ENCODE measurements at places on chromosomes 7 and 10.

DNA sequence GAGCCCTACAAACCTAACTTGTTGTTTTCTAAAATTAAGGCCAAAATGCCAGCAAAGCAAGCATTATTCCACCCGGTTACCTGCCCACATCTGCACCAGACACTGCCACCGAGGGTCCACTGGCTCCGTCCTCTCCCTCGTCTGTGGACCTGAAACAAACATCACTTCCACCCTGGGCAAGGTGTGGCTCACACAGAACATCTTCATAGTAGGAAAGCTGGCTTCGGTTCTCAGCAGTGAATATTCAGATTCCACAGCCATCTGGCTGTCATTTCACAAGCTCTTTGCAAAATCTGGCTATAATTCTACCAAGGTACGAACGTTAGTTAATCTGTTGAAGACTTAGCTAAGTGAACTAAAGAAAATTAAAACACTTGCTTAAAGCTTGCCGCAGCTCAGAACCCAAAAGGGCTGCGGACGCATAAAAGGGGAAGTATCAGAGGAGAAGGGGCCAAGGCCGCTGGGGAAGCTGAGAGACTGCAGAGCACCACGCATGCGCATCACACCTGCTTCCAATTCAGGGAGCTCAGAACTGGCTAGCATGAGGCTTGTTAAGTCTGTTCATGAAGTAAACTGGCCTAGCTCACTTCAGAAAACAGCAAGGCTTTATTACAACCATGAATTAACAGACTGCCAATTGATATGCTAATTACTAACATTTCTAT lies 46.1 kb downstream of the PTPRN2 start:
- DNase-seq: no peak

DNA sequence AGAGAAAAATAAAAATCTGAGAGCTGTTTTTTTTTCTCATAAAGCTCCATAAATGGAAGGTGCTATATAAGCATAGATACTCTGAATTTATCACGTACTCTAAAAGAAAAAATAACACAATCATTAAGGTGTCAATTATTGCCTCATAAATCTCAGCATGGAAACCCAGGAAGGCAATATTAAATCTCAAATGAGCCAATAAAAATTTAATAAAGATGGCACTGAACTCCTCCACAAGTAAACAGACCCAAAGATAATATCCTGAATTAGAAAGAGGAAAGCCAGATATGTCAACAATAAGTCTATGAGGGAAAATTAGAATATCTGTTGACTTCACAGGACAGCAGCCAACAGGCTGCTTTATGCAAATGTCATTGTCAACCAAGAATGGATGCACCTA lies 66.5 kb downstream of the CDK6 start:
- no peak for DNase-seq

GRCh38 chr7:6165521-6166320 lies 106.7 kb downstream of the CYTH3 start:
- DNase-seq: no peak

DNA sequence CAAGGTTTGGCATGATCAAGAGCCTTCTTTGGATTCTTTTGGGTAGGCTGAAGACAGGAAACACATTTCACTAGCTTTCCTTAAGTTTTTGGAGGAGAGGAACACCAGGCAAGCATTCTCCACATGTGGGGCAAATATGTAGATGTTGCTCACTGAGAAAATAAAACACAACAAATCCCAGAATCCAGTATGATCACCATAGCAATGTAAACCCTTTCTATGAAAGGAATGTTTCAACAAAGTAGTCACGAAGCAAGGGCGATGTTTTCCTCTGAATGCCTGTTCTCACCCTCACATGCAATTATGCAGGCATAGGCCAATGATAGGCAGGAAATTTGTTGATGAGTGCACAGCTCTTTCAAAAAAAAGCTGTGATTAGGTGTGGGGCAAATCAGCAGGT lies 20.5 kb upstream of the CEP41 start:
- no peak for DNase-seq

- no peak for DNase-seq
Observed at GRCh38 chr10:83603708-83604107, 535.6 kb upstream of the GHITM start.

DNA sequence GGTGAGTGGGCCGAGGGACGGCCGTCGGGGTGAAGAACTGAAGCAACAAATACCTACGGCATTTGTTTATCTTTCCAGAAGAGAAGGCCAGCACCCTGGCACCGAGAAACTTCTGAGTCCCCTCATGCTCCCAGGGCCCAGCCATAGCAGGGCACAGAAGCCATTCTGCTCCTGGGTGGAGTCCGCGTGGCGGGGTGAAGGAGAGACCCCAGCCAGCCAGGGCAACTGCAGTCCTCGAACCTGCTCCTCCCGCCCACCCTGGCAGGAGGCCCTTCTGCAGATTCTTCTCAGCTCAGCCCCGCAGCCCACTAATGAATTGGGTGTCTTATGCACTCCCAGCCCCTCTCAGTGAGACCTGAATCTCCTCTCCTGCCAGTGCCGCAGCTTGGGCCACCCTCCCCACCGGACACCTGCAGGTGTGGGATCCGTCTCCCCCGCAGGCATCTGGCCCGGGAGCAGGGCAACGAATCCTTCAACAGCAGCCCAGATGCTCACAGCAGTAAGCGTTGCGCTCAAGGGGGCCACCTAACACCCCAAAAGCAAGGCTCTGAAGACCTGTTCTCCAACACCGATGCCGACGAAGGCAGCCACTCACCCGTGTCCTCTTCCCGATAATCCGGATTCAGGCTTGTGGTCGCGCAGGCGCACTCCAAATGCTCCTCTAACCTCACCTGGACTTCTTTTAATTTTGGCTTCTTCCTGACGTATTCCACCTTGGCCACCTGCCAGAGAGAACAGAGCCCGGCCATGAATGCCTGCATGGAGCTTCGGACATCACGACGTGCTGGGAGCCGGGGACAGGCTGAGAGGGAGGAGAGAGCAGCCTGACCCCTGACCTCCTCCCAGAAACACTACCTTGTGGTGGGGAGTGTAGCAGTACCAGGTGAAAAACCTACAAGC lies 18.9 kb downstream of the PDGFA start:
- no peak for DNase-seq

DNA sequence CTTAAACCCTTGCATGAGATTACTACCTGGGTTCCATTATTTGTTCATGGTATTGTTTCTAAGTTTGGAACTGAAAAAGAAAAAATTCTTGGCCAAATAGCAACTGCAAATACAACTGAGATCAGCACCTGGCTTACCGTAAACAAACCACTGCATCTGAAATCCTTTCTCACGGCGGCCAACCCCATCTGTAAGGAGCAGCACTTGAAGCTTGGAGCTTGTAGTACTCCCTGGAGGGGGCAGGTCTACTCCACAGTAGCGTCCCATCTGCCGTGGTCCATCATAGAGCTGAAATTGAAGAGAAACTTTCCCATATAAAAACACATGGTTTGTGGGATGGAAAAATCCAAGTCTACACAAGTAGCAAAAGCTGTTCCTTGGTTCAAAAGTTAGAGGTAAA lies 109.9 kb downstream of the CUBN start:
- DNase-seq: no peak

DNA sequence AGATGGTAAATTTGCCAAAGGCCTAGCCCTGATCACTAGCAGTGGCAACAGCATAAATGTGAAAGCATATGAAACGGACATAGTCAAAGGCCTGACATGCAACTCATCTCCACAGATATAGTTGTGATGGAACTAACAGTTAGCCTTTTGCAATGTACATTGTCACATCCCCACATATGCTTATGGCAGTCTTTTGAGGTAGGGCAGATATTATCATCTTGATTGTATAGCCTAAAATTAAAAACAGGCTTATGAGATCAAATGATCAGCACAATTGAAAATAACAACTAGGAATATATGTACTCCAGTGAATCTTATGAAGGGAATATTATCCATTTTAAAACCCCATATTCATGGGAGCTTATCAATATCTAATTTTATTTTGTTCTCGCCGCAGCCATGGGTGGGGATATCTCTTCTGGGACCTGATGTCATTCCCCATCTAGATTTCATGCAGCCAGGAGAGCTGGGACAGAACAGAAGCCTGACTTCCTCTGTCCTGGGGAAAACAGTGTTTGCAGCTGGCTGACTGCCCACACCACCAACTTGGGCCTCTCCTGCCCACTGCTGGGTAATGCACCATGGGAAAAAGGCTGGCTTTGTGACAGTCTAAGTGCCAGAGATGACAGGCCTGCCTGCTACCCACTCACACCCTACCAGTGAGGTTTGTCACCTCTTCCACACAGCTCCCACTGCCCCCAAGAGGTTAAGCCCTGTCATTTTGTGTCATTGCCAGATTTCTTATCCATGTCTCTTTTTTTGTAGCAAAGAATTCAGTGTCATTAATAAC lies 180.2 kb upstream of the FZD1 start:
- no peak for DNase-seq

DNA sequence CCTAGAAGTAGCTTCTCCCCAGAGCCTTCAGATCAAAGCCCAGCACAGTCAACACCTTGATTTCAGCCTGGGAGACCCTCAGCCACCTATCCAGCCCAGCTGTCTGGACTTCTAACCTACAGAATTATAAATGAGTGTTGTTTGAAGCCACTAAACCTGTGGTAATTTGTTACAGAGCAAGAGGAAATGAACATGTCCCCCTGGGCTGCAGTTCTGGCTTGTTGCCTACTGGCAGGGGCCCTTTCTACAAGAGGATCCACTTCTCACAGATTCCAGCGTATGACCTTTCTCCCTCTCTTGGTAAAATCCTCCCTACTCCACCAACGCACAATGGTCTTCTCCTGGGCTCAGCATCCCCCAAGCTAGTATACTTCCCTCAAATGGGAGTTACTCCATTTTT lies 46.4 kb upstream of the ECHDC3 start:
- DNase-seq: no peak

DNA sequence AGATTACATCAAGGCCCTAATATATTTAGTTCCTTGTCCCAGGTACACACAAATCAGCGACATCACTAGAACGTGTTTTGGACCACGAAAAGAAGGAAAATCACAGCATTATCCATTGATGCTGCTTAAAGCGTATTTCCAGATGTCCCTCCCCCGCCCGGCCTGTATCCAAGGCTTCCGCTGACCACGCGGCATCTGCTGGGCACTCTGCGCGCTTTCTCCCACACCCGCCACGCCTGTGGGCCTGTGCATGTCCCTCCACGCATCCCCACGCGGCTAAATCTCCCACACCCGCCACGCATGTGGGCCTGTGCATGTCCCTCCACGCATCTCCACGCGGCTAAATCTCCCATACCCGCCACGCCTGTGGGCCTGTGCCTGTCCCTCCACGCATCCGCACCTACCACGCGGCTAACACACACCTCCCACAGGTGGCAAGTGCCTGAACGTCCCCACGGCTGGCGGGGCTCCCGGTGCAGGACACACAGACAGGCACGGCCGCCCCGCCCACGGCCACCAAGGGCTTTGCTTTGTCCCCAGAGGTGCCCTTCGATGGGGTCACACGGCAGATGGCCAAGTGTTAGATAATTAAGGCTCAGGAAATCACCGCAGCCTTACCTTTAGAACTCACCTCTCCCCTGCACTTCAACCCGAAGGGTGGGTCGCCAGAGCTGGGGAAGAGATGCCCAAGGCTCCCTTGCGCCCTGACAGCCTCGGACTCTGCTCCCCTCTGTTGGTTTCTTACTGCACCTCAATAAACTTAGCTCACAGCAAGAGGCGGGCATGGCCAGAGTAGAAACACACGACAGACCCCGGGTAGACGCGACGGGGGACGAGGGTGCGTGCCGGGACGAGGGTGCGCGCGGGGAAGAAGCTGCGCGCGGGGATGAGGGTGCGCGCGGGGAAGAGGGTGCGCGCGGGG lies 49.5 kb downstream of the DIP2C start:
- no peak for DNase-seq

DNA sequence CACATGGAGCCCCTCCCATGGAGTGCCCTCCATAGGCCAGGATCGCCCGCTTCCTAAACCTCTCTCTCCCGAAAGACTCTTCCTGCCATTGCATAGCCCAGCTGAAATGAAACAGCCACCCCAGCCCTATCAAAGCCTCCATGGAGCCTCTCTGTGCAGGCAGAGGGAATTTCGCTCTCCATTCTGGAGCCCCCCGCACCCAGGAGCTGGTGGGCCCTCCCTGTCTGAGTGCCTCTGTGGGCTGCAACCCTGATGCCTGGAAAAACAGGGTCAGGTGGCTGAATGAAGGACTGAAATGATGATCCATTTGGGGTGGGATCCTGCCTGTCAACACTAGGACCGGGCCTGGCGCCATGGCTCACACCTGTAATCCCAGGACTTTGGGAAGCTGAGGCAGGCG lies 106.4 kb downstream of the FAM53B start:
- no peak for DNase-seq

DNA sequence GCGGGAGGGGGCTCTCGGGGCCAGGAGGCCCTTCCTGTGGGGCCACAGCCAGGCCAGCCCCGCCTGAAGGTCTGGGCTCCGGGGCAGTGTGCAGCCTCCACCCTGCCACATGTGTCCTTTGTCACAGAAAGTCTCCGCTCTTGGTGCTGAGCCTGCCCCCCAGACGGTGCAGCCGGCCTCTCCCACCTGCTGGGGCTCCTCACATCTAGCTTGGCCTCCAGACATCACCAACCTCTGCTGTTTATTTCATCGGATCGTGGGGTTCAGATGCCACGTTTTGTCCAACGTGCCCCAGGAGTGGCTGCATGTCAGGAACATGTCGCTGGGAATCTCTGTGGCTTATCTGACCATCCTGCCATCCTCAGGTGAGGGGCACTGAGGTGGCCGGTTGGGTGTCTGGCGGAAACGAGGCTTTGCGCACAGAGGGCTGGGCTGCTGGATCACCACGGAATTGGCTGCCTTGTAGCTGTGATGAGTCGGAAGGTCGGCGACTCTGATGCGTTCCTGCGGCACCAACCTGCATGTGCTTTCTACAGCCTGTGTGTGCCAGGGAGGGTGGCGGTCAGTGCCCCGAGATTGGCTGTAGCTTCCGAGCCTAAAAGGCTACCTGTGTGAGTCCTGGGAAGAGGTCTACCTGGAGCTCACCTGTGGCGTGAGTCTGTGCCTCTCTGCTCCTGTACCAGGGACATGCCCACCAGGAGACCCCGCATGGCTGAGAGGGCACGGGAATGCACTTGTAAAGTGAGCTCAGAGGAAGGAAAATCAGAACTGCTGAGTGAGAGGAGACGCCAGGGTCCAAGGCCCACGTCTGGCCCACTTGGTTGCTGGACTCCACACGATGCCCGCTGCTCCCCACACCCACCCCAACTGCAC lies 316.4 kb downstream of the DNAJB6 start:
- DNase-seq: no peak

DNA sequence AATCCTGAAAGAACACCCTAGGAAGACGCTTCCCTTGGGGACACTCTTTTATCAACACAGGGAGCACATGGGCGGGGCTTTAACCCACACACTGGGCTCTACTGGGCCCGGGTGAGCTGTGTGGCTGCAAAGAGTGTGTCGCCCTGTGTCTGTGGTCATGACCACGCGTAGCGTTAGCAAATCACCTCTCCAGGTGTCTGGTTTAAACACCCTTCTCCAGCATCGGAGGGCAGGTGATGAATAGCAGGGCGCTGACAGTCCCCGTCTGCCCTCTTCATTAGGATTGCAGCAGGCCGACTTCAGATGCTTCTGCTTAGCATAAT lies 127.7 kb downstream of the ADARB2 start:
- DNase-seq: no peak

- DNase-seq: no peak
Observed at GRCh38 chr7:151556592-151556991, 36.9 kb upstream of the RHEB start.

- no peak for DNase-seq
Observed at GRCh38 chr10:19628767-19629560, 187.3 kb upstream of the PLXDC2 start.

- no peak for DNase-seq
Observed at GRCh38 chr10:49666054-49666615, 13.3 kb upstream of the C10orf53 start.

- DNase-seq: no peak
Observed at GRCh38 chr10:118820326-118821116, 65.8 kb upstream of the CACUL1 start.

GRCh38 chr7:41822259-41822817 lies 119.4 kb upstream of the INHBA start:
- no peak for DNase-seq

- DNase-seq: no peak
Observed at GRCh38 chr10:1320739-1321320, 264.6 kb downstream of the WDR37 start.

Data from H54 (cell line).